ENCODE measurements at places on chromosomes 6 and 20.
A peak's percentile ranks its signal among the peaks of the same experiment; 100 is the strongest.

- no peak for DNase-seq
Observed at GRCh38 chr20:48765359-48765758, 62.4 kb downstream of the PREX1 start.

DNA sequence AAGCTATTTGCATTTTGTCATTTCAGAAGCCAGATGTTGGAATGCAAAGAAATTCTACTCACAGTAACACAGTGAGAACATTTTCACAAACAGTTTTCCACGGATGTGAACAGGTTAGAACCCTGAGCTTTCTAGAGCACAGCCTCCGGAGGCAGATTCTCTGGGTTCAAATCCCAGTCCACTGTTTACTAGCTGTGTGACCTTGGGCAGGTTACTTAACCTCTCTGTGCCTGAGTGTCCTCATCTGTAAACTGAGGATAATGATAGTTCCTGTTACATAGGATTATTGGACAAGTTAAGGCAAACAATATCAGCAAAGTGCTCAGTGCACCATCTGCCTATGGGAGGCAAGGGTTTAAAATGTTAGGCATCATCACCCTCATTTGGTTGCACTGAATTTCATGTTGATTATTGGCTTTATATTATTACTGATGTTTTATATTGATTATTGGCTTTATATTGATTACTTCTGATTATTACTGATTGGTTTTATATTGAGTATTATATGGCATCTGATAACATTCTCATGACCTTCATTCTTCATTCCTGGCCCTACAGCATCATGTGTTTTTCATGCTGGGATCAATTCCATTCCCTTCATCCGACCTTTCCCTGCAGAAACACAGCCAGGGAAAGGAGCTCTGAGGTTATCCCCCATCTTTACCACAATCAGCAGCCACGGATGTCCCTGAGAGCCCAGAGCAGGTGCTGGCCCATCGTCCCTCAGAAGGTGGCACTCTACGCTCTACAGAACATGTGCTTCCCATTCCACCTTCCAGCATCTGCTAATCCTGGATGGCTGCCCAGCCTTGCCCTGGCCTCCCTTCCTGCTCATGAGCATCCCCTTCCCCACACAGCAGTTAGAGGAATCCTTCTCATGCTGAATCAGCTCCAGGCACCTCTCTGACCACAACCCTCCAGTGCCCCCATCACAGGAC lies 283.1 kb downstream of the PREX1 start:
- no peak for DNase-seq

DNA sequence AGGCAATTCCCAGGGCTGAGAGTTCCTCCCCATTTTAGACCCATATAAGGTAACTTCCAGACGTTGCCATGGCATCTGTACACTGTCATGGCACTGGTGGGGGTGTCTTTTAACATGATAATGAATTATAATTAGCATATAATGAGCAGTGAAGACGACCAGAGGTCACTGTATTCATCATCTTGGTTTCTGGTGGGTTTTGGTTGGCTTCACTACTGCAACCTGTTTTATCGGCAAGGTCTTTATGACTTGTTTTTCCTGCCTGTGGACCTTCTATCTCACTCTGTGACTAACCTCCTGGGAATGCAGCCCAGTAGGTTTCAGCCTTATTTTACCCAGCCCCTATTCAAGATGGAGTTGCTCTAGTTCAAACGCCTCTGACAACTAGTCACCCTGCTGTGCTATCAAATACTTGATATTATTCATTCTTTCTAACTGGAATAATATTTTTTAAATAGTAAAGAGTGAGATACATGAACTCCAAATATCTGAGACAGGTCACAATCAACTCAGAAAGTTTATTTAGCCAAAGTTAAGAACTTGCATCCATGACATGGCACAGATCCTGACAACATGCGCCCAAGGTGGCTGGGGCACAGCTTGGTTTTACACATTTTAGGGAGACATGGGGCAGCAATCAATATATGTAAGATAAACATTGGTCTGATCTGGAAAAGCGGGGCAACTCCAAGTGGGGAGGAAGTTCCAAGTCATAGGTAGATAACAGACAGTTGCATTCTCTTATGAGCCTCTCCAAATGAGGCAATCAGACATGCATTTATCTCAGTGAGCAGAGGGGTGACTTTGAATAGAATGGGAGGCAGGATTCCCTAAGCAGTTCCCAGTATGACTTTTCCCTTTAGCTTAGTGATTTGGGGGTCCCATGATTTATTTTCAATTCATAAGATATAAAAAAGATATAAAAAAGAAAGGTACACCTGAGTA lies 1.2 kb upstream of the UFL1 start:
- no peak for DNase-seq

DNA sequence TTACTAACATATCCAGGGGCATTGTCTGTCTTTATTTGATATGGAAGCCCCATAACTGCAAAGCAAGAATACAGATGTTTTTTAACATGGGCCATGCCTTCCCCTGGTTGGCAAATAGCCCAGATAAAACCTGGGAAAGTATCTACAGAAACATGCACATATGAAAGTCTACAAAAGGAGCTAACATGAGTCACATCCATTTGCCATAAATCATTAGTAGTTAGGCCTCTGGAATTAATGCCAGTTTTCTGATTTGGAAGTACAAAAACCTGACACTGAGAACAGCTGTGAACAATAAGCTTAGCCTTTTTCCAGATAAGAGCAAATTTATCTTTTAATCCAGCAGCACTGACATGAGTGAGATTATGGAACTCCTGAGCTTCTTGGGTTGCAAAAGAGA lies 418.0 kb upstream of the IMPG1 start:
- no peak for DNase-seq

DNA sequence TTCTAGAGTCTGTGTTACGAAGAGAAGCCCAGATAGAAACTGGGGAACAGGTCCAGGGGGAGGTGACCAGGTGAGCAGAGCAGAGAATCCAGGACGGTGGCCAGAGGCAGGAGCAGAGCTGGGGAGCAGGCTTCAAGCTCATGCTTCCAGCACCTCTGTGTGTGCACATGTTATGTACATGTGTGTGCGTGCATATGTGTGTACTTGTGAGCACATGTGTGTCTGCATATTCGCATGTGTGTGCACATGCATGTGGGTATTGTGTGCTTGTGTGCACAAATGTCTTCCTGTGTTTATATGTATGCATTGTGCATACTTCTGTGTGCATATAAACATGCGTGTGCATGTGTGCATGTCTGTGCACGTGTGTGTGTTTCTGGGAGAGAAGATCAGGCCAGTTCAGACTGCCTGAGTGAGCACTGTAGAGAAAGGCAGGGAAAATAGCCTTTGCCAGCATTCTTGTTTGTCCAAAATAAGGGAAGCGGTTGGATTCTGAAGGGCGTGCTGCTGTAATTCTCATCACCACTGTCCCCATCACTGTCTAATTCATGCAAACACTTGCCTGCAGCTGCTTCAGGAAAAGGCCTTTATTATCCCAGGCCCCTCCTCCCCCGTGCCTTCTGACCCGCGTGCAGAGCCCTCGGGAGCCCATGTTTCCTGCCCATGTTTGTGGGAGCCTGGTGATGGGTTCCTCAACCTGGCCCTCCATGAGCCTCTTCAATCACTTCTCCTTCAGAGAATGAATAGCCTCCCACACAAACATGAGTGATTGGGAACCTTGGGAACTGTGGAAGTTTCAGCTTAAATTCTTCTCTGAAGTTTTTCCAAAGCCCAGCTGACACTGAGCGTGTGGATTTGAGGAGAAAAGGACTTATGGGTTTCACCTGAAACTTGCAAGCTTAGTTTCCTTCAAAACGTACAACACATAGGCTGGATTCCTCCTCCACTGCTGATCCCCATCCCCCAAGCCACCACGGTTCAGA lies 161.7 kb upstream of the AFDN start:
- no peak for DNase-seq

GRCh38 chr6:138465007-138465645 lies 34.2 kb downstream of the NHSL1 start:
- no peak for DNase-seq

GRCh38 chr6:84150705-84151104 lies 76.7 kb downstream of the CEP162 start:
- DNase-seq, result no peak

- no peak for DNase-seq
Observed at GRCh38 chr6:71489736-71490135, 201.1 kb downstream of the OGFRL1 start.

- no peak for DNase-seq
Observed at GRCh38 chr6:34248198-34248726, 544 bp downstream of the SMIM29 start.

- DNase-seq, result no peak
Observed at GRCh38 chr20:8924539-8924938, 144.3 kb upstream of the PLCB4 start.

GRCh38 chr6:133568970-133569889 lies 319.7 kb upstream of the TCF21 start:
- DNase-seq, result peak; percentile 2

- DNase-seq, result no peak
Observed at GRCh38 chr20:59084041-59084850, 41.7 kb upstream of the PRELID3B start.

GRCh38 chr6:151808371-151809241 lies 1.1 kb downstream of the ESR1 start:
- no peak for DNase-seq

DNA sequence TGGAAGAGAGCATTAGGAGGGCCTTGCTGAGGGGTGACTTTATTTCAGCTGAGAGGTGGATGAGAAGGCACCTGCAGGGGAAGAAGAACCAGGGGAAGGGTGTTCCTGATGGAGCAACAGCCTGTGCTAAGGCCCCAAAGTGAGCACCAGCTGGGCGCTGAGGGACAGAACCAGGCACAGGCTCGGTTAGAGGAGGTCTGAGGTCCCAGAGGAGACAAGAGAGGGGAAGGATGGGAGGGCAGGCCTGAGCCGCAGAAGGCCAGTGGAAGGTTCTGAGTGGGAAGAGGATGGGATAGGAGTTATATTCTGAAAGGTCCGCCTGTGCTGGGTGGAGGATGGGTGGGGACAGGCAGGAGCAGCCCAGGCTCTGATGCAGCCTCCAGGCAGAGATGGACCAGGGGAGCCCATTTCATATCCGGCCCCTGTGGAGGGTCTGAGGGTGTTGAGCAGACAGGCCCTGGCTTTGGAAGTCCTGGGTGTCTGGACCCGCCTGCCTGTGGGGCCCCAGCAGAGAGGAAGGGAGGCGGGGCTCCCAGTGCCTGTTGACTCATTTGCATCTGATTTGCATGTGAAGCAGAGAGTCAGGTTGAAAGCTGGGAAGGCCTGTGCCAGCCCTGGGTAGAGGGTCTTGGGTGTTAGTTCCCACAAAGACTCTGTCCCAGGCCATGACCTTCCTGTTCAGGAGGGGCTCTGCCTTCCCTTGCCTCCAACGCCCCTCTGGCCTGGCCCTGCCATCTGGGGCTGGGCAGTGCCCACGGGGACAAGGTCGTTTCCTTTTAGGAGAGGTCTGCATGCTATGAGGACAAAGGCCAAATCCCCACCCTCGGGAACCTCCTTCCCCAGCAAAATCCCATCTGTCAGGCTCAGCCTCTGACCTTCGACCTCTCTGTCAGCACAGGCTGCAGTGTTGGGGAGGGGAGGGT lies 10.6 kb upstream of the FAM110A start:
- DNase-seq, result no peak

GRCh38 chr20:37729909-37730308 lies 36.1 kb downstream of the CTNNBL1 start:
- no peak for DNase-seq

GRCh38 chr6:154343473-154344308 lies 12.9 kb downstream of the IPCEF1 start:
- DNase-seq, result no peak

DNA sequence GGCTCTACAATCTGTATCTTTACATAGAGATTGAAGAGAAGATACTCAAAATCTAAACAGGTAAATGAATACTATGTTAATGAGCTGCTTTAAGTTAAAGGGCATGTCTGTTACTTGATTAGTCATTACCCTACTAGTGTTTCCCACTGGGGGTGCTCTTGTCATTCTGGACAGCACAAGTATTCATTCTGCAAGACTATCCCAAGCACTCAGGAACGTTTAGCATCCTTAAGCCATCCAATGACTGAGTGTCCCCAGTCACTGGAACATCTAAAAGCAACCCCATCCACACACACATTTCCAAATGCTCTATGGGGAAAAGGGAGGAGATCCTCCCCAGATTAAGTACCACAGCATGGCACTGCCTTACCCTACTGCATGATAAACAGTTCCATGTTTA lies 25.7 kb downstream of the EZR start:
- no peak for DNase-seq

DNA sequence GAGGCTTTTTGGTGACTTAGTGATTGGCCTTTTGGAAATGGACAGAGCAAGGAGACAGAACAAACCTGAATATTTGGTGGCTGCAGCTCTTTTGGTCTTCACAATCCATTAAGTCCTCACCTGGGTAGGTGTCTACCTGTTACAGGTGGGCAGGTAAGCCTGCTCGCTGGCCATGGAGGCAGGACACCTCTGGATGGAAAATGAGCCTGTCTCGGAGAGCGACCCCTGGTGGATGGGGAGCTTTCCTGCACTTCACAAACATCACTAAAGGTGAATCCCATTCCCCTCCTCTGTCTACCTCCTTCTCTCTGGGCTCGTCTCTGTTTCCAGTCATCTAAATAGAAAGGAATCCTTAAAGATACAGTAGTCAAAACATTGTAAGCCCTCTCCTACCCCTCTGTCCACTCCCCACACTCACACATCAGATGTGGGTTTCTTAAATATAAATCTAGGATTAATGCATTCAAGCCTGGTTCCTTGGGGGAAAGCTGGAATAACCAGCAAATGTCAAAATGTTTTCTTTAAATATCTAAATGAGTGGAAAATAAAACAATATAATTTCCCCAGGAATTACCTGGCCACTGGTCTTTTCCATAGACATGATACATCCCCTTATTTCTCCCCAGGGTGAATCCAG lies 304.9 kb downstream of the CDH26 start:
- DNase-seq, result peak; percentile 45

GRCh38 chr6:63795006-63795405 lies 159.4 kb downstream of the PHF3 start:
- no peak for DNase-seq

Measured in stimulated activated CD4-positive, alpha-beta T cell treated with anti-CD3 and anti-CD28 coated beads, Interleukin-12 subunit alpha, Interleukin-12 subunit beta, amount 100 ng/mL, for 4 hours (primary cell).